ENCODE measurements at places on chromosomes 5 and 9.

- DNase-seq, result no peak
Measured at GRCh38 chr5:56019306-56020272, 24.8 kb upstream of the IL6ST start.

DNA sequence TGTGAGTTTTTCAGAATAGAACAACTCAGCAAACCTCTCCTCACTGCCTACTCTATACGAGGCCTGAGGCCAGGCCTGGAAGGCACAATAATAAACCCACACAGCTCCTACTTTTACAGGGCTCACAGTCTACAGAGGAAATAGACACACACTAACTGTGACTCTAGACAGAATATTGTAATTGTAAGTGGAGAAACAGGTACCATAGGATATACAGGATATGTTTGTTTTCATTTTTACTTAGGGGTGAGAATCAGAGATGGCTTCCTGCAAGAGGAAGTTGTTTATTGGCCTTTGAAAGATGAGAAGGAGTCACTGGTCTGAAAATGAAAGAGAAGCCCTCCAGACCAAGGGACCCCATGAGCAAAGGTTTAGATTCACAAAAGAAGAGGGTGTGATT, 35.8 kb upstream of the TGFBR1 start:
- no peak for DNase-seq

- no peak for DNase-seq
Measured at GRCh38 chr5:78797936-78798672, 149.5 kb upstream of the LHFPL2 start.

DNA sequence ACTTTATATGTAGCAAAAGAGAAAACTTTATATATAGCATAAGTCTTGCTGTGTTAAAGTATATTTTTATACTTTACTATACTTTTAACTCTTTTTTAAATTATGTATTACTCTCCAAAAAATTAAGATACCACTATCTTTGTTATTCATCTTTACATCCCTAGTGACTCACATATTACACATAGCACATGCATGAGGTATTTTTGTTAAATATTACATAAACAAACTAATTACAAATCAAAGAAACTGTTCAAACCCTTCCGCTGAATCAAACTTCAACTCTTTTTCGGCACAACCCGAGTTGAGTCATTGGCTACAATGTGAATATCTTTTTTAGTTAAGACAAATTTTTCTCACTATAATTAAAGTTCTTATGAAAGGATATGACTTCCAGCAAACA, 32.1 kb downstream of the NADK2 start:
- DNase-seq, result no peak

DNA sequence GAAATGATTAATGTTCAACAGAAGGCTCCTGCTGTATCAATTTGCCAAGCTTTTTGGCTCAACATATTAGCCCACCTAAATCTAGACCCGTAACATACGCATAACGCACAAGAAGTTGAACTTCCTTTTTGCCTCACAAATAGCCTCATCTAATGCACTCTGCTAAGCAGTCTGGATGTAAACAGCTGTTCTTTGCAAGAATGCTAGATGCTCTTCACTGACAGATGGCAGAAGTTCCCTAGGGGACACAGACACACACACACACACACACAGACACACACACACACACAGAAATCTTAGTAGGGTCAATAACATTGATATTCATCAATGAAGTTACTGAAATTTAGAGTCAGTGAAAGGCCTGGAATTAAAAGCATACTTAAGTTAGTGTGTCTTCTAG, 13.2 kb upstream of the PCA3 start:
- no peak for DNase-seq

DNA sequence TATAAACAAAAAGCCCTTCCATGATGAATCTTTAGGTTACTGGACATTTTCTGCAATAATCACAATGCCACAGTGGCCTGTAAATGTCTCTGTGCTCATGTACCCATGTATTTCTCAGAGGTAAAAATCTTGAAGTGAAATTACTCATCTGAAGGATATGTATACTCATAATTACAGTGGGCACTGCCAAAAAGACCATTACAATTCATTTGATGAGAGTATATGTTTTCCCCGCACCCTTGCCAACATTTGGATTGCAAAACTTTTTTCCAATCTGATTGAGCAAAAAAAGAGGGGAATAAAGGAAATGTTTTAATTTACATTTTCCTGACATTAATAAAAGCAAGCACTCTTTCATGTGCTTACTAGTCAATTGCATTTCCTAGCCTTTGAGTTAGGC, 110.5 kb downstream of the EPB41L4A start:
- DNase-seq, result no peak

GRCh38 chr5:125209650-125210049, 463.2 kb upstream of the ZNF608 start:
- no peak for DNase-seq

DNA sequence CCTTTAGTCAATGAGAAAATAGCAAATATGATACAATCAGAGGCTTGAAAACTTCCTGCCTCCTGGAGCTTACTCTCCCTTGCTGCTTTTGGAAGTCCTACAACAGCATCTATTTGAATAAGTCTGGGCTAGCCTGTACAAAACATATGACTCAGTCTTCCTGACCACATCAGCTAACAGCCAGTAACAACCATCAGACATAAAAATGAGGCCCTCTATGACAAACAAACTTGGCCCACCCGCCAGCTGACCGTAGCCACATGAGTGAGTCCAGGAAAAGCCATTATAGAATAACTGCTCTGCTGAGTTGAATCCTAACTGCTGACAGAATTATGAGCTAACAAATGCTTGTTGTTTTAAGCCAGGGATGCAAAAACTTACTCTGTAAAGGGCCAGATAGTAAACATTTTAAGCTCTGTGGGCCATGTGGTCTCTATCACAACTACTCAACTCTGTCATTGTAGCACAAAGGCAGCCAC, 347.6 kb downstream of the PTPRD start:
- no peak for DNase-seq

DNA sequence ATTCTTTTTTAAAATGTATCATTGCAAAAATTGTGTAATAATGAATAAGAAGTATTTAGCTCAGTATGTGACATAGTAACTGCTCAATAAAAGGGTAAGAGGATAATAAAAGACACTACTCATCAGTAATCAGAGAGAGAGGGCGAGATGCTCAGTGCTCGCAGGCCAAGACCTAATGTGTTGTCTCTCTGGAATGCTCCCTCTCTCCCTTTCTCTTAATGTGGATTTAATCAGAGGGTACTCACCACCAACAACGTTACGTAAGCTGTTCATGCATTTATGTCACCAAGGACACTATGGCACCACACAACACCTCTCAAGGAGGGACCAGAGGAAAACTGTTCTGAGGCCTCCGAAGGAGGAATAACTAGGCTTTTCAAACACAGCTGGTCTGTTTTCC, 42.5 kb downstream of the WHRN start:
- no peak for DNase-seq

DNA sequence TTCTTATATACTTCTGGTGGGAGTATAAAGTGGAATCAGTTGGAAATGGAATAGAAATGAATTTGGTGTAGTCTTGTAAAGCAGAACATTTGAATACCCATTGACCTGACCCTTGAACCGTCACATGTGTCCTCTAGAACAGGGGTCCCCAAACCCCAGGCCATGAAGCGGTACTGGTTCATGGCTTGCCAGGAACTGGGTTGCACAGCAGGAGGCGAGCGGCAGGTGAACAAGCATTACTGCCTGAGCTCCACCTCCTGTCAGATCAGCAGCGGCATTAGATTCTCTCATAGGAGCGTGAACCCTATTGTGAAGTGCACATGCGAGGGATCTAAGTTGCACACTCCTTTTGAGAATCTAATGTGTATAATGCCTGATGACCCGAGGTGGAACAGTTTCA, 80.0 kb downstream of the RANBP17 start:
- DNase-seq, result no peak

DNA sequence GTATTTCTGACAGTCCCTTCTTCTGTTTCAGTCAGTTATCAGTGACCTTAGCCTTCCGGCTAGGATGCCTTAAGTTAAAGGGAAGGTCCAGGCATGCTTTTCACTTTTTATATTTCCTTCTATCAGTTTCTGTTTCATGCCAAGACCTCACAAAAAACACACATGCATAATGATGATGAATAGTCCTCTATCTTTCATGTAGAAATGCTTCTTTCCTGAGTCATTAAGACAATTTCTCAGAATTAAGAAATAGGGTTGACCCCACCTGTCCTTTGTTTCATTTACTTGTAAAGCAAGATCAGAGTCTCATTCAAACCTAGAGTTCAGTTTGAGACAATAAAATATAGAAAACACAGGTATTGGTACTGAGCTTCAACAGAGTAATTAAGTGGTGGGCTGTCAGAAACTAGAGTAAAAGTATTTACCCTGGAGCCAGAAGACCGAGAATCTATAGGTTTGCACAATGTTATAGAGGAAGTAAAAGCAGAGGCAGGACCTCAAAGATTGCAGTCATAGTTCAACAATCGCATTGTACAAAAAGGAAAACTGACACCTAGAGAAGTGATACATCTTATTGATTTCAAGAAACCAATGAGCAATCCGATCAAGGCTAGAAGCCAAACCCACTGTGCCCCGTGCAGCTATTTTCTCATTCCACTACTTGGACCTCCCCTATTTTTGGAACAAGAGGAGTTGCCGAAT, 118.7 kb upstream of the PUM3 start:
- DNase-seq, result no peak

DNA sequence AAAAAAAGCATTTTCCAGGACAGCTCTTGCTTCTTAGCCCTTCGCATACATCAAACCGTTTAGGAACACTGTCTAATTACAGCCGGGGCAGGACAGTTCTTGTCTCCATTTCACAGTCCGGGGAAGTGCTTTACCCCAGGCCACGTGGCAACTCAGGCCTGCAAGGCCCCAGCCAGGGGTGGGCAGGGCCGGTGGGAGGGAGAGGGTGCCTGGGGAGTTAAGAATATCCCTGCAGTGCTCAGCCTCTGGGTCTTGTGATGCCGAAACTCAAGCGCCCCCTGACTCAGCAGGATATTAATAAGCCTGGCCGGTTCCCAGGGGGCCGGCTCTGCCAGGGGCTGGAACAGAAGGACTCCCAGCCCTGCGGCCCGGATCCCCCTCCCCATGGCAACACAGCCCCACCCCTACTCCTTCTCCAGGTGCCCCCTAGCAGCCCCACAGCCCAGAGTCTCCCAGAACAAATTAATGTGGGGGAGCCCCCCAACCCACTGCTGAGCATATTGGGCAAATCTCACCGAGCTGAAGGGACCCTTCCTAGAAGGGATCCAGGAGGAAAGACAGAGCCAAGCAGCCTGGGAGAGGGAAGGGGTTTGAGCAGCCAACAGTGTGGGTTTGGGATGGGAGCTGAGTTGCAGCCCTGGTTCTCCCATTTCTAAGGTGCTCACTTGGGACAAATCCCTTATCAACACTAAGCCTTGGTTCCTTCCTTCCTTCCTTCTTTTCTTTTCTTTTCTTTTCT, 45.3 kb downstream of the PLPP7 start:
- DNase-seq, result no peak
